ENCODE measurements at places on chromosomes 6 and 20. TPM values are rescaled to one million over a fixed set of nuclear protein-coding genes. Genes with fewer than 3 reads are reported as not detected.

The CCM2L gene
- not detected for total RNA-seq

The XRN2 gene
- total RNA-seq, result 70.8 TPM

The LY6G6C gene
- not detected for total RNA-seq

The HLA-E gene
- 84.8 TPM for total RNA-seq

The PLCB4 gene
- total RNA-seq, result 28.3 TPM

The ESF1 gene
- total RNA-seq, result 2.7 TPM

The OOEP gene
- not detected for total RNA-seq

The KHDC1L gene
- total RNA-seq, result not detected

The PLAGL1 gene
- 23.3 TPM for total RNA-seq

The VGLL2 gene
- total RNA-seq, result not detected

The SULF2 gene
- total RNA-seq, result 0.28 TPM

The CRYBG1 gene
- total RNA-seq, result 1.1 TPM

The BPIFB1 gene
- not detected for total RNA-seq

The CDSN gene
- total RNA-seq, result not detected

The LPIN3 gene
- total RNA-seq, result 1.7 TPM

The SOX12 gene
- 1.1 TPM for total RNA-seq

The TP53TG5 gene
- not detected for total RNA-seq

The RFX6 gene
- total RNA-seq, result not detected

The MYH7B gene
- total RNA-seq, result not detected

The BHLHE23 gene
- total RNA-seq, result not detected

The PLA2G7 gene
- not detected for total RNA-seq

The MBOAT1 gene
- total RNA-seq, result 4.7 TPM

The RHAG gene
- total RNA-seq, result not detected
